Lower lobe of right lung (tissue), 2 donors: ENCODE measurements at places on chromosomes 7 and 10. TPM values are rescaled to one million over a fixed set of nuclear protein-coding genes. Genes with fewer than 3 reads are reported as not detected.

- DNase-seq = no peak
Measured at GRCh38 chr7:88866265-88866863, 70.8 kb upstream of the TEX47 start.

DNA sequence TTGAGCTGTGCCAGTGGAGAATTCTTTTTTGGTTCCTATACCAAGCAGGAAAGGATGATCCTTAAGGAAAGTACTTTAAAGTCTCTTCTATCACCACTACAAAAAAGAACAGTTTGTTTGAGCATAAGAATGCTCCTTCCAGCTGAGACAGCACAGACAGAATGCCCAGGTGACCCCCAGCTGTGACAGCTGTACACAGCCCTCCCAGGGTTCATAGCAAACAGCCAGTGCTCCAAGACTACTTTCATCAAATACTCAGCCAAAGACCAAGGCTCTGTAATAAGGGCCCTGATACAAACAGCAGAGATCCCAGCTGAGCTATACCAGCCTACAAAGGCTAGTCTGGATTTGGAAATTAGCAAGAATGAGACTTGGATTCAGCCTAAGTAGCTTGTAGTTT lies 65.7 kb downstream of the NXPH1 start:
- no peak for DNase-seq

GRCh38 chr10:94397549-94398370 lies 4.6 kb upstream of the TBC1D12 start:
- DNase-seq = no peak

GRCh38 chr10:27717224-27717623 lies 28.4 kb downstream of the MKX start:
- no peak for DNase-seq

- no peak for DNase-seq
Measured at GRCh38 chr10:70629338-70629737, 26.8 kb upstream of the PRF1 start.

DNA sequence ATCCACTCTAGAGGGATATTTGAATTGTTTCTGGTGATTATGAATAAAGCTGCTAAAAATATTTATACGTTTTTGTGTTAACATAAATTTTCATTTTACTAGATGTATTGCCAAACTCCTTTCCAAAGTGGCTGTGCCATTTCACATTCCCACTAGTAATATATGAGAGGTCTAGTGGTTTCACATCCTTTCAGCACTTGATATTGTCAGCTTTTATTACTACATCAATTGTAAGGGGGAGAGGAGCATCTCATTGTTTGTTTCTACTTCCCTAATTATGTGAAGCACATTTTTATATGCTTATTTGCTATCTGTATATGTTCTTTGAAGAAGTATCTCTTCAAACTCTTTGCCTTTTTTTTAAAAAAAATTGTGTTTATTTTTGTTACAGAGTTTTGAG lies 184.5 kb downstream of the ADK start:
- no peak for DNase-seq

GRCh38 chr10:75127471-75127870 lies 16.0 kb downstream of the SAMD8 start:
- DNase-seq = no peak

- DNase-seq = no peak
Measured at GRCh38 chr10:49082766-49083165, 32.6 kb downstream of the VSTM4 start.

DNA sequence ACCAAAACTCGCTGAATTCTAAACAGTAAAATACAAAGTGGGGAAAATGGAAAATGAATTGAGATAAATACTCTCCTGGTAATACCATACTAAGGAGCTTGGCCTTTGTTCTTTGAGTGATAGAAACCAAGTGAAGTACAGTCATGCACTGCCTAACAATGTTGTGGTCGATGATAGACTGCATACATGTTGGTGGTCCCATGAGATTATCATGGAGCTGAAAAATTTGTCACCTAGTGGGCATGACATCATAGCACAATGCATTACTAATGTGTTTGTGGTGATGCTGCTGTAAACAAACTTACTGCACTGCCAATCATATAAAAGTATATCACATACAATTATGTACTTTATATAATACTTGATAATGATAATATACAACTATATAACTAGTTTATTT lies 419.1 kb downstream of the ARL4A start:
- no peak for DNase-seq

DNA sequence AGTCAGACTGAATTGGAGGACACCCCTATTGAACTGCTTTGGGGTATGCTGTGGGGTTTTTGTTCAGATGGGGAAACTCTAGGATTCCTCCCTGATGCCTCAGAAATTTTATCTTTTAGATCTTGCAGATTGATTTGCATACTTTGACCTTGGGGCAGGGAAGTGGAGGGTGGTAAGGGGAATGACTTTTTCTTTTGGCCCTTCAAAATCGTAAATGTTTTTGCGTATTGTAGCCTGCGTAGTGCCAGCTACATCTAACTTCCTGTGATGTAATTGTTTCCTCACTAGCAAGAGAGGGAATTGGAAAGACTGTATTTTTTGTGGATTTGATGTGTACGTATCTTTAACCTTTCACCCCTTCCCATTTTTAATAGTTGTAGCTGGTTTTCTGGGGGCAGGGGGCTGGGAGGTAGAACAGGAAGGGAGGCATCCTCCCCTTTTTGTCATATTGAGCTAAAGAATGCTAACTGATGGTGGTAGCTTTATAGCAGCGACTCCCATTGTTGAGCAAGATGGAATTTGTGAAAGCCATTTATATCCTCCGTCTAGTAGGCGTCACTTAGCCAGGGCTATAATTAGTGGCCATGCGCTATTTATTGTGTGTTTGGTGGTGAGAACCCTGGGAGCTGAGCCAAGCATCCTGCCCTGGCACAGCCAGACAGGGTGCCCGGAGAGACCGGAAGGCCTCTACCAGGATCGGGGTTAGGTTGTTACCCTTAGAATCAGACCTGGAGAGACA lies 11.3 kb downstream of the DUSP5 start:
- no peak for DNase-seq

The UNCX gene
- total RNA-seq = not detected

The SLC35G1 gene
- total RNA-seq = 3.6 TPM
